ENCODE measurements at places on chromosomes 1 and 21.

DNA sequence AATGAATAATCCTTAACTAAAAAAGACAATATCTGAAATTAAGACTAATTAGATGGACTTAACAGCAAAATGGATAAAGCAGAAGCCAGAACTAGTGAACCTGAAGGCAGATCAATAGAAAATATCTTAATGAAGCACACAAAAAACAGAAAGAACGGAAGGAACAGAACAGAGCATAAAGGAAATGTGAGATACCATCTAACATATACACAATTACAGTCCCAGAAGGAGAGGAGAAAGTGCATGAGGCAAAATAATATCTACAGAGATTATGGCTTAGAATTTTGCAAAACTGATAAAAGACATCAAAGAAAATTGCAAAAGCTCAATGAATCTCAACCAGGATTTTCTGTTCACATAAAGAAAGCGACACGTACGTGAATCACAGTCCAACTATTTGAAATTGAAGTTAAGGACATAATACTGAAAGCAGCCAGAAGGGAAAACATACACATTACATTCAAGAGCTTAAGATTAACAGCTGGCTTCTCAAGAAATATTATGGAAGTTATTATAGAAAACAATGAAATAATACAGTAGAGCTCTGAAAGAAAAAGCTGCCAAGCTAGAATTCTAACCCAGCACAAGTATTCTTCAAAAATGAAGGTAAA lies 182.0 kb downstream of the CDC42BPA start:
- DNase-seq, result no peak

GRCh38 chr1:17091252-17091651 lies 28.0 kb downstream of the PADI2 start:
- DNase-seq, result no peak

DNA sequence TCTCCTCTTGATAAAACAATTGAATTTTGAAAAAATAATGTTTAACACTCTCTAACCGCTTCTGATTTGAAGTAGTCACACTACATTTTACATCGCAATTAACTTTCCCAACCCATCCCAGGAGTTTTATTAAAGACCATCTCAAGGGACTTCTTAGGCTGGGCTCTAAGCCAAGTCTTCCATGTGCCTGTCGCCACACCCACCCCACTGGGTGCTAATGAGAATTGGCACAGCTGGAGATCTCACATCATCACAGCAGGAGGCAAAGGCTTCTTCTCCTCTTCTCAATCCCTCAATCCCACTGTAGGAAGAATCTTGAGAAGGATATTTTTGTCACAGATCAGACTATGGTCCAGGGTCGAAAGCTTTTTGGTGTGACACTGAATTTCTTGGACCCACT lies 328.9 kb downstream of the NUF2 start:
- DNase-seq, result no peak

- DNase-seq, result no peak
Observed at GRCh38 chr1:90959352-90960206, 62.3 kb downstream of the ZNF644 start.

- DNase-seq, result peak; percentile 84
Observed at GRCh38 chr1:92858564-92859399, 26.9 kb downstream of the RPL5 start.

GRCh38 chr1:209051570-209051969 lies 531.9 kb upstream of the CAMK1G start:
- no peak for DNase-seq

DNA sequence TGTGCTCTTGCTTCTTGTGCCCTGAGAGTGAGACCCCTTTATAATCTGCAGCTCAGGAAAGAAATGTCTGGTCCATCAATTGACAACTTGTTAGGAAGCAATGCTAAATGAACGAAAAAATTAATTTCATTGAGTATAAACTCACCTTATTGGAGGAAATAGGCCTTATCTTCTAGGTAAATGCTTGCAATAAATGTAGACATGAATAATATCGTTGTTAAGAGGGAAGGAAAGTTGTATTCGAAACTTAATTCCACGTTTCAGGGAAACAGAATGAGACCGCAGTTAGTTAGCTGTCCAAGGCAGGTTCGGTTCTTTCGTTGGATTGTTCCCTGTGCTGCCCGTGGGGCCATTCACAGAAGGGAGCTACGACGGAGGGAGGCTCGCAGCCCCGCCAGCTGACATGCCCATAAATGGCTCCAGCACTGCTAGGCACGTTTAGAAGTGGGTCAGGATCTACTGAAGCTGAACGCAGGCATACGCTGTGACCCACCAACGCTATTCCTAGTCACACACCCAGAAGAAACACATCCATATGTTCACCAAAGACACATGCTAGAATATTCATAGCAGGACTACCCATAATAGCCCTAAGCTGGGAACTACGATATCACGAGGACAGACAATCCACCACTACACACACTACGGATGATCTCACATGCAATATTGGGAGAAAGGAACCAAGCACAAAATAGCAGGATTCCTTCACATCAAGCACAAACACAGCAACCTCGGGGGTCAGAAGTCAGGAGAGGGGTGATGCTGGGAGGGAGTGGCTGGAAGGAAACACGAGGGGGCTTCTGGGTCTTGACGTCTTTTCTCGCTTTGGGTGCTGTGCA lies 56.2 kb upstream of the LBR start:
- no peak for DNase-seq

DNA sequence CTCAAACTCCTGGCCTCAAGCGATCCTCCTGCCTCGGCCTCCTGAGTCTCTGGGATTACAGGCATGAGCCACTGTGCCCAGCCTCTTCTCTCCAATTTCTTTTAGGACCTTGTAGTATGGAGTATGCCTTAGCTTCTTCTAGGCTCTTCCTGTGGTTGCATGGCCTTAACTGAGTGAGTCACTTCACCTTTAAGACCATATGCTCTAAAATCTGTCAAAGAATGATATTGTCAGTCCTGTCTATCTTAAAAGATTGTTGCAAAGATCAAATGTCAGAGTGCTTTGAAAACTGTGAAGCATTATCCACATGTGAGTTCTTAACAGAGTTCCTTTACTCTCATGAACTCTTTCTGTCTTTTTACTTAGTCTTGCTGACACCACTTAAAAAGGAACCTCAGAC lies 37.2 kb downstream of the ATP2B4 start:
- no peak for DNase-seq
